ENCODE measurements at places on chromosomes 1 and 21.

GRCh38 chr1:237098541-237098940 lies 56.6 kb downstream of the RYR2 start:
- DNase-seq, result no peak

GRCh38 chr1:153432874-153433681 lies 16.8 kb downstream of the S100A7A start:
- no peak for DNase-seq

DNA sequence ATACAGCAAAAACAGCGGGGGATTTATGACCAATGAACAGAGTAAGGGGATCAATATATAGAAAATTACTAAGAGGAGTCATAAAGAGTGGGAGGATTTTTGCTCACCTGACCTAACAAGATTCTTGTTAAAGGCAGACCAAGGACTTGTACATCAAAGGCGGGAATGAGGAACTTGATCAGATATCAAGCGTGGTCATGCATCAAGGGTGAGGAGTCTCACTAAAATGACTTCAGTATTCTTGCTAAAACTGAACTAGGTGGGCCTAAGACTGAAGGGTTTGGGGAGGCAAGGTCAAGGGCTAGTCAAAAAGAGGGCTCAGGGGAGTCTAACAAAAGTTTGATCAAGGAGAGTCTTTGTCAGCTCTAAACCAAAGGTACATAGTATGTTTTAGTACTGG lies 2.1 kb downstream of the MOV10 start:
- DNase-seq, result no peak

GRCh38 chr1:53107570-53108322 lies 34.7 kb downstream of the SLC1A7 start:
- DNase-seq, result no peak

DNA sequence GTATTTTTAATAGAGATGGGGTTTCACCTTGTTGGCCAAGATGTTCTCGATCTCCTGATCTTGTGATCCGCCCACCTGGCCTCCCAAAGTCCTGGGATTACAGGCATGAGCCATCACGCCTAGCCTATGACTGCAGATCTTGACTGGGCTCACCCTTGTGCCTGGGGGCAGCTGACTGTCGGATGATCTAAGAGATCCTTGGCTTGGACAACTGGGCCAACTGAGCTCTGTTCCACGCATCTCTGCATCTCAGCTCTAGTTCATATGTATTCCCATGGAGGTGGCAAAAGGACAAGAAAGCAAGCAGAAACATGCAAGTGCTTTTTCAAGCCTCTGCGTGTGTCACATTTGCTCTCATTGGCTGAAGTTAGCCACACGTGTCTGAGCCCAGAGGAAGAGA lies 75.8 kb upstream of the SELENON start:
- DNase-seq, result no peak

DNA sequence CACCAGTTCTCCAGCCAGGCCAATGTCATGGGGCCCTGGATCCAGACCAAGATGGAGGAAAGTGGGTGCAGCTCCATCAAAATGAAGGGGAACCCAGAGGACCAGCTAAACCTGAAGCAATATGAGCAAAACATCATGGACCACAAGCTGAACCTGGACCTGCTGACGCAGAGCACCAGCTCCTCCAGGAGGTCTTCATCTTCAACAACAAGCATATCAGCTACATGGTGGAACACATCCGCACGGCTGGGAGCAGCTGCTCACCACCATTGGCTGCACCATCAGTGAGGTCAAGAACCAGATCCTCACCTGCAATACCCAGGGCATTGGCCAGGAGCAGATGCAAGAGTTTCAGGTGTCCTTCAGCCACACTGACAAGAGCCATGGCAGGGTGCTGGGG lies 13.7 kb upstream of the EPHA10 start:
- DNase-seq, result no peak

- no peak for DNase-seq
Observed at GRCh38 chr1:81449786-81450185, 350.9 kb upstream of the ADGRL2 start.

DNA sequence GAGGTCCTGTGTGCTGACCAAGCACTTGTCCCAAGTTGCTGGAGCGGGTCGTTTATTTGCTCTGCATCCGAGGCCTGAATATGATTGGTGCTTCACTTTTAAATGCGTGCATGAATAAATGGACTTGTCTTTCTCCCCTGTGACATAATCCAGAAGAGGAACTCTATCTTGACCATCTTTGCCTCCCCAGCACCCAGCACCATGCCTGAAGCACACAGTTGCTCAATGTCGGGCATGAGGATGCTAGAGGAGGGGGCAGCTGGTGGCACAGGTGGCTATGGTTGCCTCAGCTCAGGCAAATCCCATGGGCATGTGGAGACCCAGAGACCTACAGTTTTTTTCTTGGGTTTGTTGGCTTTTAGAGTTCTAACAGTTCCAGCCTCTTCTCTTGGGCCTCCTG lies 142.6 kb downstream of the KAZN start:
- DNase-seq, result no peak

GRCh38 chr1:213389061-213389581 lies 338.1 kb downstream of the RPS6KC1 start:
- DNase-seq, result no peak

Data from umbilical cord (tissue), 2 donors.